Activated T-helper 1 cell treated with Interleukin-2 at 50 U/mL for 16 hours (primary cell): ENCODE measurements at places on chromosomes 13 and 19.

GRCh38 chr13:45325806-45326205 is 15.2 kb downstream of the TPT1 start:
- no peak for DNase-seq

DNA sequence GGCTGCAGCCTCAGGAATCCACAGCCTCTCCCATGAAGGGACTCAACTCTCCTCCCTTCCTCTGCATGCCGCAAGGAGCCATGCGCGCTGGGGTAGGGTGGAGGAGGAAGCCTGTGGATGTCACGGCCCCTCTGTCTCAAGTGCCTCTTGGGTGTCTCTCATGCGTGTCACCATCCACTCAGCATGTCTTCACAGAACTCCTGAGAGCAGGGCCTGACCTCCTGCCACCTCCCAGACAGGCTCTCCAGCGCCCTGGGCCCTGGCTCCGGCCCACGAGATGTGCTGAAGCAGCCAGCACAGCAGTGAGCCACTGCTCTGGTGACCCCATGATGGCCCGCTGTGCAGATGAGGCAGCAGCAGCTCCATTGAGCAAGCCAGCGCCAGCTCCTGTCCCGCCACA is 25.9 kb upstream of the SPACA7 start:
- DNase-seq = no peak

DNA sequence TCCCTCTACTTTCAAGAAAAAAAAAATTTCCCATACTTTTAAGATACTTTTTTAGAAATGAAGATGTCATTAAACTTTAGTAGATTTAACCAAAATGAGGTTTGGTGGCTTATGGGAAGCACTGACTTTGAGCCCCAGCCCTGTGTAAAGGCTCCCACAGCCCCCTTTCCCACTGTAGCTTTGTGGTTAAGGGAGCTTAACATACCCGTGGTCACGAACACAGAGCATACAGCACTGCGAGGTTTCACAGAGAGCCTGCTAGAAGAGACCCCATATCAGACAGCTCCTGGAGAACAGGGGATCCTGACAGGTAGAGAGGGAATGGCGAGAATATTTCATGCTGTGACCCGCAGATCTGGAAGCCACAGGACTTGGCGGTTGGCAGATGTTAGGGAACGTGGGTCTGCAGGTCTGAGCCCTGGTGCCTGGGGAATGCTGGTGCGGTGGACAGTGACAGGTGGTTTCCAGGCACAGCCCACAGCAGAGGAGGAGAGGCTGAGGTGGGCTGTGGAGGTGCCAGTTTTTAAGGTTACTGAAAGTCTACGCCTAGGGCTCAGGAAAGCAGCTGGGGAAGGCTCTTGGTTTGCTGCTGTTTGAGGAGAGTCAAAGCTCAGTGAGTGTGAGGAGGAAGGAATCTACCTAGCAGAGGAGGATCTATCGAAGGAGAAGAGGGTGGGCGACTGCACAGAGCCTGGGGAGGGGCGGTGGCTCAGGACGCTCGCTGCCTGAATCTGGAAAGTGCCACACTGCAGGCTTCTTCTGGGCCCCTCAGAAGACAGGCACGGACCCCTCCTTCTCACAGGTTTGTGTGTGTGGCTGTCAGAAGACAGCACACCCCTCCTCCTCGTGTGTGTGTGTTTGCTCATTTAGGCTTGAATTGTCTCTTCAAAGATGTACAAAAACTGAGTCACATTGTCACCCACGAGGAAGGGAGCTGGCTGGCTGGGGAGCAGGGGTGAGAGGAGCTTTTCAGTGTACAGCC is 49.9 kb downstream of the SLC7A9 start:
- no peak for DNase-seq

GRCh38 chr13:75687150-75687763 is 51.1 kb downstream of the LMO7 start:
- no peak for DNase-seq

- no peak for DNase-seq
These were observed 20.7 kb upstream of the ZNF331 start for GRCh38 chr19:53517114-53517741.

DNA sequence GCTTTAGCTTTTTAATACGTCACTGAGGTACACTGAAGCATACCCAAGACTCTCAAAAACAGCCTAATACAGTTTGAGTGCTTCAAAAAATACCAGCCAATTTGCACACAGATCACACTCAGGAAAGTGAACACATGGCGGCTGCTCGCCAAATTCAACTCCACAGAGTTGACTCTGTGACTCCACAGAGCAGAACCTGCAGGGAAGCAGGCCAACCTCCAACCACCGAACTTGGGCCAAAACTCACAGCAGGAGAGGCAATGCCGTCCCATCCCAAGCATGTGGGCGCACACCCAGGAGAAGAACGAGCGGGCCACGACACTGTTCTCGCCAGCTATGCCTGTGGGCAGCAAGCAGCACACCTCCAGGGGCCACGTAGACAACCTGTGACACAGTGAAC is 21.1 kb downstream of the ELL start:
- no peak for DNase-seq

GRCh38 chr13:26601669-26602068 is 44.2 kb downstream of the WASF3 start:
- DNase-seq = no peak

- DNase-seq = no peak
These were observed 58.1 kb downstream of the MRPL57 start for GRCh38 chr13:21234526-21234925.

DNA sequence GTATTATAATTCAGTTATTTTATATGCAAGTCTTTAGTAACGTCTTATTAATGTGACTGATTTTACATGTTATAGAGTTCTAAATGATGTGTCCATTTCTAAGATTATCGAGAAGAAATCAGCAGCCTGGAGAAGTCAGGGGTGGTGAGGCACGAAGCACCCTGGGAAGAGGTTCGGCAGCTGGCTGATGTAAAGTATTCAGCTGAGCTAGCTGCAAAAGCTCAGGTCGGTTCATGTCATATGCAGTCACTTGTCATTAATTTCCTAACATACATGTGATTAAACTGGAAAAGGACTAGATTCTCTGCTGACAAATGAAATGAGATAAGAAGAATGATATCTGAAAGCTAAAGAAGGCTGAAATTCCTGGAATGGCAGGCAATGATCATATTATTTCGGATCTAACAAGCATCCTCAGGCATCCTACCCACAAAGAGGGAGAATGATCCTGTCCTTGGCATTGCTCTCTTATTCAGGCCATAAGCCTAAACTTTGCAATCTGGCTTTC is 383.0 kb upstream of the SLITRK1 start:
- DNase-seq = no peak

DNA sequence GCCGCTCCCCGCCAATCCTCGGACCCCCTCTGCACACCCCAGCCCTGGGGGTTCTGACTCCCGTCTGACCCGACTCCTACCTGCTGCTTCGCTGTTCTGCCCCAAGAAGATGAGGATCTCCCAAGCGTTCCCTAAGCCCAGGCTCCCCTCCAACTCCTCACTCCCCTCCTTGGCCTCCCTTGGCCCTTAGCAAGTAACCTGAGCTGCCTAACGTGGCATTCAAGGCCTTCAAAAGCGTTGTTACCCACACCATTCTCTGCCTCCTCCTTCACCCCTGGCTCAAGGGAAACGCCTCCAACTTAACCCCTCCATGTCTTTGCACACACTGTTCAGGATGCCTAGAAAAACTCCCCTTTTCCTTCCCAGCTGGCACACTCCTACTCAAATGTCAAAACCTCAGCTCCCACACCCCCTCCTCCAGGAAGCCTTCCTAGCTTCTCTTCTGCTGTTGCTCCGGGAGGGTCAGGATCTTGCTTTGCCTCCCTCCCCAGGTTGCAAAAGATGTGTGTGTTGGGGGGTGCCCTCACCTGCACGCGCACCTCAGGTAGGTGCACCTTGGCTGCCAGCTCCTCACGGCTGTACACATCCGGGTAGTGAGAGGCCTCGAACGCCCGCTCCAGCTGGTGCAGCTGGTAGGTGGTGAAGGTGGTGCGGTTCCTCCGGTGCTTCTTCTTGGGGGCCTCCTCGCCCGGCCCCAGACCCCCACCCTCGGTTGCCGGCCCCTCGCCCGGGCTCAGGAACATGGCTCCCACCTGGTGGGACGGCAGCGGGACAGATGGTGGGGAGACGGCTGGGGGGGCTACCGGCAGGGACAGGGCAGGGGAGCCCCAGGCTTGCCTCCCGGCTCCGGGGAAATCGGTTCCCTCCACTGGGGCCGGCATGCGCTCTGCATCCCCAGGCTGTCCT is 775 bp downstream of the RAX2 start:
- no peak for DNase-seq

DNA sequence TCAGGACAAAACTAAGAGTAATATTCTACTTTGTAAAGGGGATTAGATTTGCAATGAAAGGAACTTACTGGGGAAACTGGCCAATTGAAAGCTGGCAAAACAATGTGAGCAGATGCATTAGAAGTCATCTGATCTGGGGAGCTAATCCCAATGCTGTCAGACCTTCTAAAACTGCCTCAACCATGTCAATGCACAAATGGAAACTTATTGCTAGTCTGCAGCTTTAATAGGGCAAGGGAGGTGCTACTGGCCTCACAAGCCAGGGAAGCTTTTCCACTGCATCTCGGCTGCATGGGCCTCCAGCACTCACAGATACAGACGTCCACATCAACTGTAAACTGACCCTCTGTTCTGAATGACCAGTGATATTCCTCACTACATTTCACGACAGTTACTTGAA is 154.2 kb downstream of the LHFPL6 start:
- DNase-seq = no peak

DNA sequence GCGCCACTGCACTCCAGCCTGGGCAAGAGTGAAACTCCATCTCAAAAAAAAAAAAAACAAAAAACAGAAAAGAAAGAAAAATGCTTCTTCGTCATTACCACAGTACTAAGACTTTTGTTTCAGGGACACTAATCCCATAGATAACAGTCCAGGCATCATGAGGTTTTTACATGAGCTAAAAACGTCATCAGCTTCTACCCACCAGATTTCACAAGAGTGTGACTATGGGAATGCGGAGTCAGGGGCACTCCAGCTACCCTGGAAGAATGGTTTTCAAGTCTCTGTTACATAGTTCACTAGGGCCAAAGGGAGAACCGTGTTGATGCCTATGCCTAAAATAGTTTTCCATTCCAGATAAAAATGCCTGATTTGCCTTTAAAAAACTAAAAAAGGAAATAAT is 33.2 kb downstream of the RAB20 start:
- DNase-seq = no peak

DNA sequence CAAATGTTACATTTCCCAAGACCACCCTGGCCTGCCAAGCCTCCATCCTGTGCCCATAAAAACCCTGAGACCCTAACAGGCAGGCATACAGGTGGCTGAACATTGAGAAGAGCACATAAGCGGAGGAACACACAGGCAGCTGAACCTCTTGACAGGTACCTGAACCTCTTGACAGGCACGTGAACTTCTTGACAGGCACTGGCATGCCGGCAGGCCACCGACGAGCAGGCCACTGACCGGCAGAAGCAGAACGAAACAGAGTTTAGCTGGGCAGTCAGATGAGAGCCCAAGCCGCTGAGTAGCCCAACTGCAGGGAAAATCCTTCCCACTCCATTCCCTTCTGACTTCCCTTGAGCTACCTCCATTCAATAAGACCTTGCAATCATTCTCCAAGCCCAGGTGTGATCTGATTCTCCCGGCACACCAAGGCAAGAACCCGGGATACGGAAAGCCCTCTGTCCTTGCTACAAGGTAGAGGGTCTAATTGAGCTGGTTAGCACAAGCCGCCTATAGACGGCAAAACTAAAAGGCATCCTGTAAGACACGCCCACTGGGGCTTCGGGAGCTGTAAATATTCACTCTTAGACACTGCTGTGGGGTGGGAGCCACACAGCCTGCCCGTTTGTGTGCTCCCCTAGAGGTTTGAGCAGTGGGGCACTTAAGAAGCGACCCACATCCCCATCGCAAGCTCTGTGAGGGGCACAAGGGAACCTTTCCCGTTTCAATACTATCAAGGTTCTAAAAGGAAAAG is 2613.9 kb upstream of the PCDH20 start:
- no peak for DNase-seq

DNA sequence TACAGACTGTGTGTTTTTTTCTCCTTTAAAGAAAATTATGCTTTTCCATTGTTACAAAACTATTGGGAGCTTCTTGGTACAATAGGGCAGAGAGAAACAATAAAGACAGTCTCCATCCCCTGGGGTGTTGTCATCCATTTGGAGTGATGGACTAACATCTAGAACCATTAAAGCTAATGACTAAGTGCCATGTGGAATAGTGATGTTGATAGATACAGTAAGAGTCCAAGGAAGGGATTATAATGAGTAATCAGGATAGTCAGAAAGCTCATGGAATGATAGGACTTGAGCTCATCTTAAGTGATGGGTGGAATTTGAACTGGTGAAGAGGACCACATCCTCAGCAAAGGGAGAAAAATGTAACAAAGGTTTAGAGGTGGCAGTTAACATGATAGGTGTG is 24.1 kb upstream of the FRY start:
- no peak for DNase-seq

DNA sequence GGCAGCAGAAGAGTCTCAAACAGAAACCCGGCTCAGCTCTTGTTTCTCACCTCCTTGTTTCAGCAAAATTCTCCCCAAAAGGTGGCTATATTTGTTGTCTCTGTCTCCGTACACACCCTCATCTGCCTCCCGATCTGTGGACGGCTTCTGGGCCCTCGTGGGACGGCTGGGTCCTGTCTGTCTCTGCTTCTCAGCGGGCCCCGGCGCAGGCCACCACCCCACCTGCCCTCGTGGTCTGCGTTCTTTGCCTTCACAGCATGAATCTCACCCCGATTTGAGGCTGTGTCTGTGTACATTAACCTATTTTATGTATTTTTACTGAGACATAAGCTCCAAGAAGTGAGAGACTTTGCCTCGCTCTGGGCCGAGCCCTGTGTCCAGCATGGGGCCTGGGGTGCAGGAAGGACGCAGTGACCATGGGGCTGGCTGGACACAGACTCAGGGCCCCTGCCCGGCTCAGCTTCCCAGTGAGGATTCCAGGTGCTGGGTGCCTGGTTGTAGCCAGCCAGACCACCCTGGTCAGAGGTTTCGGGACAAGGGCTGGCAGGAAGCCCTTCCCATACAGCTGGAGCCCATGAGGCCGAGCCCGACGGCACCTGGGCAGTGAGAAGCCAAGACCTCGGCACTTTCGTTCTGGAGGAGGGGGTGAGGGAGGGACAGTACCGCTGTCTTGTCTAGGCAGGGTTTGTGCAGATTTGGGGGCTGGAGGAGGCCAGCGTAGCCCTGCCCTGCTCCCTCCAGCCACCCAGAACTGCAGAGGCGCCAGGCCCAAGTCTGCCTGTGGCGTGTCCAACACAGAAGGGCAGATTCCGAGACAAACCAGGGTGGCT is 78.5 kb upstream of the MCF2L start:
- DNase-seq = no peak

- no peak for DNase-seq
These were observed 10.6 kb downstream of the CLC start for GRCh38 chr19:39727070-39727800.

GRCh38 chr13:99357131-99357596 is 50.0 kb upstream of the GPR183 start:
- DNase-seq = peak; percentile 36

DNA sequence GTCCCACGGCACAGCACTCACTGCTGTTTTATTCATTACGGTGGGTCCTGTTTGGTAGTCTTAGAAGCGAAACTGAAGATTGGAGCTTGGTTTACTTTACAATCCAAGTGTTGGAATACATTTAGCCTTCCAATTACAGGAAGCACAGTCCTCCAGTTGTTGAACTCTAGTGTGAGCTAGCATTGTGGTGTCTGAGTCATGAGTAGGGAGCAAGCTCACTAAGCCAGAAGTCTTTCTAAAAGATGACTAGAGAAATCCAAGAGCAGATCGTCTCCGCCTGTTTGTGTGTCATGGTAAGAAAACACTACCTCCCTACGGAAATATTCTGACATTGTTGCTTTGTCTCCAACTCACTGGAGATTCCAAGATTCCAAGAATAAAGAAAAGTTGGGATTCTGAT is 10.1 kb upstream of the SHISA2 start:
- no peak for DNase-seq

GRCh38 chr19:56105090-56105701 is 15.9 kb downstream of the ZNF787 start:
- peak; percentile 24 for DNase-seq

- peak; percentile 58 for DNase-seq
These were observed at the start of gene FXYD5 for GRCh38 chr19:35154525-35155406. Gene FXYD5, plus strand, starts transcription at chr19:35154735. Its CDS starts 816 bp downstream, at chr19:35155551.
